ENCODE measurements at places on chromosomes 2 and 18. TPM values are rescaled to one million over a fixed set of nuclear protein-coding genes. Genes with fewer than 3 reads are reported as not detected.

- no peak for DNase-seq
These were observed 35.5 kb downstream of the BUB1 start for GRCh38 chr2:110642360-110642759.

GRCh38 chr2:20450201-20450999 is 3.5 kb downstream of the RHOB start:
- DNase-seq = peak; percentile 59

- DNase-seq = no peak
These were observed 27.2 kb downstream of the ST6GAL2 start for GRCh38 chr2:106858810-106859209.

DNA sequence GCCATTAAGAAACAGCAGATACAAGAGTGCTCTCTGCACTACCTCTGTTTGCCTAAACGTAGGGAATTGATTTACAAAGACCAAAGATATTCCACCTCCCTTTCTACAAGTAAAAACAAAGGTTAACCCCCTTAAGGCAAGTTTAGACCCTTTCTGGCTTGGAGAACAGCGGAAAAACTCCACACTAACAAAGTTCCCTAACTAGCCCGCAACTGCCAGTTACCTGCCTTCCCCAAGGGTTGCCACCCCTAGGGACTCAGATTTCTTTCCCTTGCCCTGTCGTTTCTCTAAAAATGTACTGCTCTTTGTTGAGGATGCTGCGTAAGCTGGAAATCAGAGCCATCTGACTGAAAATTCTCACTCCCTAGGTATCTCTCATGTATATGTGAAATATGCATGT is 627.5 kb upstream of the SOX11 start:
- no peak for DNase-seq

DNA sequence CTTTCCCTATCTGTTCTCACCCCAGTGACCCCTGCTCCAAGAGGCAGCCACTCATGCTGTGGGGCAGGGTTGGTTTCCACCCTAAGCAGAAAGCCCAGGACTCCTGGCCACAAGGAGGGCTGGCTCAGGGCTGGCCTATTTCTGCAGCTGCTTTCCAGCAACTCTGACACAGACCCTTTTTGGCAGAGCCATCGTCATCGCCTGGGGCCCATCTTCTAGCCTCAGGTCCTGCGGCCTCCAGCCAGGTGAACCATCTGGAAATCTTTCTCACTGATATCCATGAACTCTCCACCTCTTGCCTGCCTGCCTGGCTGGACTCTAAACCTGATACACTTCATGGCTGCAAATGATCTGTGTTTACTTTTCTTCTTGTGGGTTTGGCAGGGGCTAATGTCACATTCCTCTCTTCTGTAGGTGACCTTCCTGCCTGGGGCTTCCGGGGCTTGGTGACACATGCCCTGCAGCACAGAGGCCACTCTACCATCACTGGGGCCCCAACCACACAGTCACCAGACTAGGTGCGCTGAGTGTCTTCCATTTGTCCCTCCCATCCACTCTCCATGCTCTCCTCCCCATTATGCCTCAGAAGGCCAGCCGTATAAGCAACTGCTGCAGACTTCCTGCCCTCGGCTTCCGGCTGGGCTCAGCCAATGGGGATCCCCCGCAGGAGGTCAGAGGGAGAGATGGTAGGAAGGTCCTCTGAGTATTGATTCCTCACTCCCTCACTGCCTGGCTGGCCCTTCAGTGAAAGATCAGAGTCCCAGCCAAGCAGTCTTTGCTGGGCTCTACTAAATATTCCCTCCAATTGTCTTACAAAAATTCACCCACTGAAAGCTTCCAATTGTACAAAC is 9.7 kb upstream of the COPS8 start:
- no peak for DNase-seq

The IL37 gene
- not detected for polyA plus RNA-seq

The CCDC85A gene
- 4.1 TPM for polyA plus RNA-seq

The CNGA3 gene
- polyA plus RNA-seq = 0.15 TPM

The SLC23A3 gene
- 0.79 TPM for polyA plus RNA-seq

DNA sequence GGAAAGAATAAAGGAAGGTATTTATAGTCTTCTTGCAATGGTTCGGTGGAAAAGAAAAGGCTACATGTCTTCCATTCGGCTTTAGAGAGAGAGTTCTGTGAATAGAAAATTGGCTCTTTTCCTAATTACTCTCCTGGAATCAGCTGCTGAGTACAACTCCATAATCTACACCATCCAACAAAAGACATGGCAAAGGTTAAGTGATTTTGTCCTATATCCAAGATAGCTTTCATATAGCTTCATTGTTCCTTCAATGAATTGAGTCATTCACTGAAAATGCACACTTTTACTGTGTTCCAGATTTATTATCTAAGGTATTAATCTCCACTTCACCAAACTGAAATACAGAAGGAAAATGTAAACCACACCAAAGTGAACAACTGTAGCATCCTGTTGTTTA is 514.5 kb downstream of the LRRTM4 start:
- no peak for DNase-seq

- DNase-seq = no peak
These were observed 107.8 kb downstream of the TANC1 start for GRCh38 chr2:159076241-159076640.

DNA sequence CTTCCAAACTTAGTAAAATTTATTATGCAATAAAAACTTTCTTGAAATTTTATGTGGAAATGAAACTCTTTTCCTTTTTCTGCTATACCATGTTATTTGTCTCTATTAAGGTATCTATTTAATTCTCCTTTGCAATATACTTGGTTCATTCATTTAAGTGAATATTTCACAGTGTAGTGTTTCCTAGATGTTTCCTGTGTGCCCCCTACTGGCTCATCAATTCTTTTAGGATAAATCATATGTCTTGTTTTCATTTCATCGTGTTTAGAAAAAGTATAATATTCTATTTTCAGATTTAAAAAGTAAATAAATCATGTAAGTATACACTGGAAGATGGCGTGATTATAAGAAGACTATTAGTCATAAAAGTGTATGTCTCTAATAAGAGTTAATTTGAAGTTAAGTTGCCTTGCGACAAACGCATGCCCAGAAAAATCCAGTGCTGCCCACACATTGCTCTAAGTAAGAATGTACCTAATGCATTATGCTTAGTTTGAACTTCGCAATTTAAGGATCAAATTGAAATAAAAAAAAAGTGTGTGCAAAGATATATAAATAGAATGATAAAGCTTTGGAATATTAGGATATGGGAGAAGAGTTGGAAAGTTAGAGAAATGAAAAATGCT is 525.4 kb downstream of the KCNJ3 start:
- DNase-seq = no peak

The CPO gene
- polyA plus RNA-seq = 0.35 TPM

GRCh38 chr2:145724311-145724898 is 1204.5 kb upstream of the ZEB2 start:
- DNase-seq = no peak

GRCh38 chr2:241857041-241857541 is 1.6 kb downstream of the PDCD1 start:
- no peak for DNase-seq

- no peak for DNase-seq
These were observed 476.3 kb upstream of the VWC2L start for GRCh38 chr2:213934560-213934959.

DNA sequence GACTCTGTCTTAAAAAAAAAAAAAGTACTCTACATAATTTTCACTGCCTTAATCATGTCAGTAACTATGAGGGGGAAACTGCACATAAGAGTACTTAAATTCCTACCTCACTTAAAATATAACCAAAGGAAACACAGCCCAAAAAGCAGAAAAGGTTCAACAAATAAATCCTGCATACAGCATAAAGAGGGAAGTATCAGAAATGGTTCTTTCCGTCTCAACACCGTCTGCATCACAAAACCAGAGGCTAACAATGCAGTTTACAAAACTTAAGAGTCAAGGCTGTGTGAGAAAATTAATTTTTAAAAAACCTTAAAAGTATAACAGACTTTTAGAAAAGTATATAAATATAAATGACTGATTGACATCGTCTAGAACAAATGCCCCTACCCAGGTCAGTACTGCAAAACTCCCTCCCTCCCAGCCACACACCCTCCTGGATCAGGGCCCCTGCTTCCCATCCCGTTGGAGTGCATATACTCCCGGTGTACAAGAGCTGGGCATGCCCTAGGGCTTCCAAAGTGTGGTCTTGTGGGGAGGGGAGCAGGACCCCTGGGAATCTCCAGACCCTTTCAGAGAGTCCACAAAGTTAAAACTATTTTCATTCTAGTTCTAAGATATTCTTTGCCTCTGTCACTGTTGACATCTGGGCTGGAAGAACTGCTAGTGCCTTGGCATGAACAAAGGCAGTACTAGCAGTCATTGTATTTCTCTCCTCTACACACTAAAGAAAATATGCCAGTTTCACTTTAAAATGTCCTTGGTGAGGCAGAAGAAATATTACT is 67.0 kb upstream of the SERTAD2 start:
- no peak for DNase-seq

The CDCA7 gene
- 2.4 TPM for polyA plus RNA-seq

GRCh38 chr2:170717991-170718589 is 3.0 kb downstream of the SP5 start:
- DNase-seq = no peak

The SLC4A3 gene
- 2.6 TPM for polyA plus RNA-seq

GRCh38 chr2:133599211-133599803 is 31.0 kb upstream of the NCKAP5 start:
- DNase-seq = no peak

DNA sequence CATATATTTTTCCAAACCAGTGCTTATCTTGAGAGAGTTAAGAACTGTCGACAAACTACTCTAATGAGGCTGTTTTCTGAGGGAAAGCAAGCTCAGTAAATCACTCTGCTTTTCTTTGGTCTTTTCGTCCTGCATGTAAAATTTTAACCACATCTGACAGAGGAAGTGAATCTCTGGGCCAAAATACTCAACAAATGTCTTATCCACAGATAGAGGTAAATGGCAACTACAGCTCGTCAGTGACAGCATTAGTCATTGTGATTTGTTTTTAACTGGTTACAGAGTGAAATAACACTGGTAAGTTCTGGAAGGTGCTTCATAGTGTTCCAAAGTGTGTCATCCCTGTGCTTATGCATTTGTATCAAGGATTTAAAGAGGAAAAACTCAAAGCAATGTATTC is 82.6 kb upstream of the SLC8A1 start:
- no peak for DNase-seq

The LRRTM4 gene
- 0.34 TPM for polyA plus RNA-seq

DNA sequence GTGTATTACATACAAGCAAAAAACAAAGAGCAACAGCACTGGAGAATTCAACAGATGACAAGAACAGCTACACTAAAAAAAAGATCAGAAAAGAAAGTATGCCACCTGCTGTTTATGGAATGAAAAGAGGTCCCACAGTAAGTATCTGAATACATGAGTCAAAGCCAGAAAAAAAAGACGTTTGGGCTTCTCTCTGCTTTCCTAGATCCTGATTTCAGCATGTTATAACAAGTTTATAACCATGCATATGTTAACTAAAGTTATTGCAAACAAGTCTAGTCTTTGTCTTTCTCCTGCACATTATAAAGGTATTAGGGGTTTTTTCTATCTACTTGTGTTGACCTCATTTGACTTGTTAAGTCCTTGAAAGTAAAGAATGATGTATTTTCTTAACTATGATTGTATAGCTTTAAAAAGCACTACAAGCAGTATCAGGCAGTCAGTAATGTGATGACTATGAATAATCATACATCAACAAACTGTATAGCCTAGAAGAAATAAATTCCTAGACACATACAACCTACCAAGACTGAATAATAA is 108.5 kb upstream of the COL5A2 start:
- DNase-seq = peak; percentile 73

The FAM110C gene
- 3.8 TPM for polyA plus RNA-seq

The GDF7 gene
- polyA plus RNA-seq = 0.79 TPM

The SANBR gene
- 3.3 TPM for polyA plus RNA-seq

DNA sequence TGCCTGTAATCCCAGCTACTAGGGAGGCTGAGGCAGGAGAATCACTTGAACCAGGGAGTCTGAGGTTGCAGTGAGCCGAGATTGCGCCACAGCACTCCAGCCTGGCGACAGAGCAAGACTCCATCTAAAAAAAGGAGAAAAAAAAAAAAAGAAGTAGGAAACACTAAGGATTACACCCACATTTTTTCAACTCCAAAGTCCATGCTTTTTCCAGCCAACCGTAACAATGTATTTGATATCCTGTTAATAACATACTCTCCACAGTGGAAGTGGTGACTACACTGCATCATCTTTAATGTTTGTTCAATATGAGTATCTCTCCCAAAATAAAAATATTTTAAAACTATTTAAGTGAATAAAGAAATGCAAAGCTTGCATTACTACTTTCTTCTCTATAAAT is 481.6 kb upstream of the ACVR2A start:
- no peak for DNase-seq

- DNase-seq = no peak
These were observed 993.9 kb upstream of the POU3F3 start for GRCh38 chr2:103860016-103860415.

GRCh38 chr2:50773211-50773932 is 258.6 kb downstream of the NRXN1 start:
- no peak for DNase-seq

DNA sequence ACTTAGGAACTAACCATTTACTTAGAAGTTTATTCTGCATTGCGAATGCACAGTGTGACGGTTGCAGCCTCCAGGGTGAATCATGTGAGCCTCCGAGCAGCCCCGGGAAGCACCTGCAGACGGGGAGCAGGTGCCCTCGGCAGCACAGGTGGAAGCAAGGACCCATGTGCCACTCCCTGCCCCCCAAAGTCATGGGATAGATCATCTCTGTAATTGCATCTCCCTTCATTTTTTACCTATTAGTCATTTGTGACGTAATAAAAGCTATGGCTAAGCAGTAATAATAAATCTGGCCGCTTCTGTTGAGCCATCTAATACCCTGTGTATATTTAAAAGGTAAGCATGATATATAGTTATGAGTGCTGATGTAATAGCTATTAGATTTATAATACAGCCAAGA is 97.2 kb downstream of the PTGR3 start:
- DNase-seq = no peak

DNA sequence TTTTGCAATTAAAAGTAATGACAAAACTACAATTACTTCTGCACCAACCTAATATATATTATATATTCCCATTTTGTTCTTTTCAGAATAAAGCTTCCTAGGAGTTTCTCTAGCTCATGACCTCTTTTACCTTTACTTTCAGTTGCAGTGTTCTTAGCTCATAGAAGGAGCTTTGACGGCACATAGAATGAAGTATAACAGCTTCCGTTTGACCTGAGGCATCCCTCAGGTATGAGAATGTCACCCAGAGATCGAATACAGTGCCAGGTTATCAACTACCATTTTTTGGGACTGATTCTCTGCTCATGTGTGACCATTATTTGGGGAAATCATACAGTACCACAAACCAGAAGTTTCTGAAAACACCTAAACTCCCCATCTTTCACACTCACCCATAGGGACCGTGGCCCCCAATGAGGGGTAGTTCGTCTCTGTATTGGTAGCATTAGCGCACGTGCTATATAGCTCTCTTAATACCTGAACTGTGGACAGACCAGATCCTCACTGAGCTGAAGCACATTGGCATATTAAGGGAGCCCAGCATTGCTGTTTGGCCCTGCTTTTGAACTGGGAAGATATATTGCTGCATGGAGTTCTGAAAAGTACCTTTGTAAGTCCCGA is 123.0 kb downstream of the SPTBN1 start:
- no peak for DNase-seq

- no peak for DNase-seq
These were observed 429.2 kb downstream of the TDRD15 start for GRCh38 chr2:21552981-21553380.

GRCh38 chr18:63005306-63005705 is 290.0 kb downstream of the PHLPP1 start:
- DNase-seq = no peak

GRCh38 chr2:142944721-142945120 is 67.3 kb downstream of the KYNU start:
- no peak for DNase-seq
